ENCODE measurements at places on chromosomes 13 and 19. TPM values are rescaled to one million over a fixed set of nuclear protein-coding genes. Genes with fewer than 3 reads are reported as not detected.

GRCh38 chr19:660793-661426 lies 2.1 kb downstream of the RNF126 start:
- DNase-seq = no peak

- no peak for DNase-seq
Observed at GRCh38 chr19:47381653-47382279, 32.7 kb downstream of the DHX34 start.

The MBD3L2 gene
- total RNA-seq = not detected

The GAPDHS gene
- not detected for total RNA-seq

GRCh38 chr19:36046443-36047050 lies 7.5 kb downstream of the THAP8 start:
- DNase-seq = no peak

The CD177 gene
- not detected for total RNA-seq

GRCh38 chr13:112877976-112878955 lies 90.7 kb upstream of the MCF2L start:
- DNase-seq = no peak

GRCh38 chr13:52810011-52810410 lies 38.4 kb downstream of the PCDH8 start:
- no peak for DNase-seq

DNA sequence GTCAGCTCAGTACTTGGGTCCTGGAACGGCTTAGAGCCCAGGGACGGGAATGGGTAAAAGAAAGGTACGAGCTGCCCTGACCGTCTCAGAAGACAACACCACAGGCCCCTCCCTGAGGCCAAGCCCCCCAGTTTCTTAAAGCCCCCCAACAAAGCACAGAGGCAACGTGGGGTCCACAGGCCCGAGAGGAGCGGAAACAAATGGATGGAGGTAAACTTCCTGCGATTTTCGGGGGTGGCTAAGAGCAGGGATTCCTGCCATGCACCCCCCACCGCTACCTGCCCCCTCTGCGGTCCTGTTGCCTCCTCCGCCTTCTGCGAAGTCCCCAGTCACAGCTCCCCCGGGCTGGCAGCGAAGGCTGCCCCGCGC lies 48.2 kb downstream of the PTPRS start:
- no peak for DNase-seq

- DNase-seq = no peak
Observed at GRCh38 chr19:4391701-4392483, 8.5 kb downstream of the SH3GL1 start.
